Effector CD4-positive, alpha-beta T cell (primary cell): ENCODE measurements at places on chromosomes 2 and 18.

DNA sequence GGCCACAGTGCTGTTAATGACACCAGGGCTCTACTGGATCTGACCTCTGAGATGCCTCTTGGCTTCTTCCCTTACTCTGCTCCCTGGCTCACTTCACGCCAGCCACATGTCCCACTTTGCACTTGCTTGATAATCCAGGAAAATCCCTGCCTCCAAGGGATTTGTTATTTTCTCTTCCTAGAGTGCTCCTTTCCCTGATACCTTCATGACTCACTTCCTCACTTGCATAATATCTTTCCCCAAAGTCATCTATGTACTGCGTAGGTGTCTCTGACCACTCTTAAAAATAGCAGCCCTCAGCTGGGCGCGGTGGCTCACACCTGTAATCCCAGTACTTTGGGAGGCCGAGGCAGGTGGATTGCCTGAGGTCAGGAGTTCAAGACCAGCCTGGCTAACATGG lies 572.3 kb downstream of the PLCL1 start:
- DNase-seq, result no peak

GRCh38 chr2:169670937-169671336 lies 23.3 kb downstream of the CFAP210 start:
- no peak for DNase-seq

DNA sequence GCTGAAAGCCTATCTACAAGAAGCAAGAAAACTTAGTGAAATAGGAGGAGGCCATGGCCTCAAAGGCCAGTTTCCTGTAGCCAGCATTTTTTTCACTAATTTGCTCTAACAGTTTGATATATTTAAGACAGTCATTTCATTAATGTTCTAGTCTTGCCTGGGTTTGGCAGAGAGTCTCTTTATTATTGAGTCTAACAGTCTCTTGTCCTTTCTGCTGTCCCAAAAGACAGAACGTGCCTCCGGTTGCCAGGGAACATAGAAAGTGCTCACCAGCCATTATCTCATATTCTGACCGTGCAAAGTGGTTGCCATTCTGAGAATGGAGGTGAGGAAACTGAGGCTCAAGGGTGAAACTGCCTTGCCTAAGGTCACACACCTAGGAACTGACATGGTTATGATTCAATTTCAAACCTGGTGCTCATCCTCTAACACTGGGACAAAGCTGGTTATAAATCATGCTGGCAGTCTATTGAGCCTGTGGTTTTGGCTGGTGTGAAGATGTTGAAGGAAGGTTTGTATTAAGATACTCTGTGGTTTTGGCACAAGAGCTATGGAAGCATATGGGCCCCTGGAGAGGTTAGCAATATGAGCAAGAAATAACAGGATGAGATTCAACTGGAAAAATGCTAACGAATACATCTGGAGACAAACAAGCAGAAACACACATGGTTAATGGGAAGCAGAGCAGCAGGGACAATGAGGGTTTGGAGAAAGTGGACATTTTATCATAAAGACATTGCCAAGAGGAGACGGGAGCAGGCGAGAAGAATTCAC lies 903.3 kb upstream of the KLHL29 start:
- DNase-seq, result no peak

DNA sequence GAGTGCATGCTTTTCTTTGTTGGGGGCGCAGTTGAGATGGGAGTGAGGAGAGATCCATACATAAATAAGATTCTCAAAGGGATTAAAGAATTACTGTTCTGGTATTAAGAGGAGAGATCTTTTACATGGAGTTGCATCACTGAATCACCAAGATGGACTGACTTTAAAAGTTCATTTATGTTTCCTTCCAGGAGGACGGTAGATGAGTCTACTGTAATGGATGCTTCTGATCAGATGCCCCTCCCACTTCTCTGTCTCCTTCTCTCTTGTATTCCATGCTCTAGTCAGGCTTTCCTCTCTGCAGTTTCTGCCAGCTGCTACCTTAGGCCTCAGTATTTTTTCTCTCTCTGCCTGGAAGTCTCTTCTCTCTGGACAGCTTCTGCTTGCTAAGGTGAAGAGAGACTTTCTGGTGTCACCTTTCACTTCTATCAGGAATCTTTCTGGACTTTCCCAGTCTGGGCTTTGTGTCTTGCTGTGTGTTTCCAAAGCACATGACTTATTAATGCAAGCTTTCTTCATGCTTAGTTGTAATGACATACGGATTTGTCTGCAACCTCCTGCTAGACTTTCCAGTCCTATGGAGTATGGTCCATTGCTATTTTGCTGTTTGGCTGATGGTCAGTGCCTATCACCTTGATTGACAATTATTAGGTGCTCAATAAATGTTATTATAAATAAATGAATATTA lies 23.6 kb downstream of the FAM171B start:
- DNase-seq, result no peak

DNA sequence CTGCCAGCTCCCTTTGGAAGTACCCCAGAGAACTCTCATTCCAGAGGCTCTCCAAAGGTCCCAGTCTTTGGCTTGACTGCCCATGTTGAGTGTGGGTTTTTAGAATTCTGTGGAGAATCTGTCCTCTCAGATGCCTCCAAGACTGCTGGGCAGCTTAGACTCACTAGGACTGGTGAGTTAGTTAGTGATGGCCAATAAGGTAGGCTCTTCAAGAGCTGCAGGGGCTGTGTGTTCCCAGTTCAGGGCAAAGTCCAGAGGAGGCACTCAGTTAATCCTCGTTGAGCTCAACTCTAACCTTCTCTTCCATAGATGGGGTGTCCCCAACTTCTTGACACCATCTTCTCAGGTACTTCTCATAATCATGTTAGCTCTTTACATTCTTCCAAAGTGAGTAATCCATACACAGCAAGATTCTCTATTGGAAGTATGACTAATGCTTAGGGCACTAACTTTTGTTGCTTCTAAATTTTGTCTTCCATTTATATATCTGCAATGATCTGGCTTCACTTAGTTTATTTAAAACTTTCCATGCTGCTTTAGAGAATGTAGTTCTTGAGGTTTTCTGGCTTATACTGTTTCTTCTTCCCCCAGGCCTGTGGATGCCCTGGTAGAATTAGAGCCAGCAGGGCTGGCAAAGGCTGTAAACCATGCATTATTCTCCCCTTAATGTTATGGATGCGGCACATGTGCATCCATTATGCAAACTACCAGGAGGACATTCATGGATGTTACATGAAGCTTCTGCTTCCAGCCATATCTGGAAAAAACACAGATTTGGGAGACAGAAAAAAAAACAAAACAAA lies 88.9 kb downstream of the POLE4 start:
- no peak for DNase-seq

- no peak for DNase-seq
These were observed 118.6 kb downstream of the RBMS1 start for GRCh38 chr2:160375037-160375436.

GRCh38 chr2:25312958-25313710 lies 28.6 kb downstream of the DNMT3A start:
- no peak for DNase-seq

DNA sequence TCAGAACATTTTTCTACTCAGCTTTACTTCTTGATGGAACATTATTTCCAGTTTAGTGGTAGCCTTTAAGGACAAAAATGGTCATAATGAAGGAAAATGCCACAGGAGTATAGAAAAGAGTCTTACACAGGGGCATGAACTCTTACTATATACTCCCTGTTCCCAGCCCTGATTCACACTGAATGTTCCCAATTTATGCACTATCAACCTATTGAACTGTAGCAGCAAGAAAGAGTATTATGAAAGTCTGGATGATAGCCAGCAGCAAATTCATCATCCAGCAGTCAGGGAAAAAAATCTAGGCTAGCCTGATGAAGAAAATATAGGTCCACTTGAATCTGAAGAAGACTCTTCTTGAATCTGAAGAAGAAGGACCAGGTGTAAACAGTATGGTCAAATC lies 1170.3 kb upstream of the CHAC2 start:
- DNase-seq, result no peak

- DNase-seq, result no peak
These were observed 314.3 kb upstream of the COL3A1 start for GRCh38 chr2:188659656-188660406.

DNA sequence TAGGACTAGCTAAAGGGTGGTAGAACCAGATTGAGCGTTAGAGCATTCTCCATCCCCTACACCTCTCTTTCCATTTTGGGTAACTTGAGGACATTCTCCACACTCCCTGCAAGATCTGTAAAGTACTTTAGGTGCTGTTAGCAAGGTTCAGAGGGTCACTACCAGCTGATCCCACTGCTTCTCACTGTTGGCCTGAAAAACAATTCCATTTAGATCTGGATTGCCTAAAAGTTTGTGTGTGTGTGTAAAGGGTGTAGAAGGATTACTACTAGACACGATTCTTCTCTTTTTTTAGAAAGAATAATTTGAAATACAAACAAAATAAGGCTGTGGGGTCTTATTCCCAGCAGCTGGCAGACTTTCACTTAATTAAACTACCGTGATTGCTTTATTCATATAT lies 95.1 kb upstream of the TMEM178A start:
- no peak for DNase-seq

DNA sequence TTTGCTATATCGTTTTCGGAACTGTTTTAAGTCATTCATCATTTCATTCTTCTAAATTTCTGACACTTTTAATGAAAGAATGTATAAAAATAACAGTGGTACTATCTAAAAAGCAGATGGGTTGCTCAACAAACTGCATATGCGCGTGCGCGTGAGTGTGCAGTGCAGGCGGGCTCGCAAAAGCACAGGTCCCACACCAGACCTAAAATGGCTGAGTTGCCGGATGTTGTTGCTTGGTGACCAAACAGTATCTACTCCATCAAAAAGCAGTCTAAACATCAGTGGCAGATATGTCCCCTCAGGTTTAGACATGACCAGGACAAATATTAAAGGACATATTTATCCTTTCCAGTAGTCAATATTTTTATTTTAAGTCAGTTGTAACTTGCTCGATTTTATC lies 5.1 kb downstream of the NOL4 start:
- no peak for DNase-seq

- DNase-seq, result no peak
These were observed 26.2 kb upstream of the SPOPL start for GRCh38 chr2:138475277-138475776.

DNA sequence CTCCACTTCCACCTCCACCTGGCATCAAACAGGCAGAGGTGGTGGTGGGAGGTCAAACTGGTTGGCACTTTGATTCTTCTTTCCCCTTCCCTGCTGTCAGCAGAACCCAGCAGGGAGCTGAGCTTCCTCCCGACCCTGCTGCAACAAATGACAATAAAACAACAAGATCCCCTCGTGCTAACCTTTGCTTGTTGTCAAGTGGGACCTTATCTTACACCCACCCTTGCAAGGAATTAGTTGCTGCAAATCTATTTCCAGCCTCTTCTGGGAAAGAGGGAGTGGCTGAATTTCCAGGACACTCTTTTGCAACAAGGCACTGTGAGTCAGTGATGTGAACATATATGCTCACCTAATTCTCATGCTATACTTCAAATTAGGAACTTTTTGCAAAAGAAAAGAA lies 655.1 kb downstream of the DSC3 start:
- DNase-seq, result no peak

DNA sequence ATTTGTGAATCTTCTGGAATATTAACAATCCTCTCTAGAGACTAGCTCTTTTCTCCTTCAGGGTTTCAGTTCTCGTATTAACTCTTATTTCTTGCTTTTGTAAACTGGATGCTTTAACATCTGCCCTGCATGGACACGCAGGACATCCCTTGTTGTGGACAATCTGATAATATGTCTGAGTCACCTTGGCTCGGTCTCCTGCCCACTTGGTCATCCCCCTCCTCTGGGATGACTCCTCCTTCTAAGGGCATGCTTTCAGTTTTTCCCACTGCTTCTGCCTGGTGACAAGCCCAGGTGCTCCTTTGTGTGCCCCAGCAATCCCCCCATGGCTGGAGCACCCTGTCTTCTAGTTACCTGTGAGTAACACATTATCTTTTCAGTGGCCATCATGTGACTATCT lies 460.5 kb downstream of the DSC3 start:
- DNase-seq, result no peak

GRCh38 chr2:119841550-119841949 lies 81.8 kb downstream of the PTPN4 start:
- no peak for DNase-seq

- no peak for DNase-seq
These were observed 77.2 kb upstream of the NDUFV2 start for GRCh38 chr18:9025091-9025838.

GRCh38 chr18:13452388-13452811 lies 233.8 kb downstream of the LDLRAD4 start:
- DNase-seq, result no peak

DNA sequence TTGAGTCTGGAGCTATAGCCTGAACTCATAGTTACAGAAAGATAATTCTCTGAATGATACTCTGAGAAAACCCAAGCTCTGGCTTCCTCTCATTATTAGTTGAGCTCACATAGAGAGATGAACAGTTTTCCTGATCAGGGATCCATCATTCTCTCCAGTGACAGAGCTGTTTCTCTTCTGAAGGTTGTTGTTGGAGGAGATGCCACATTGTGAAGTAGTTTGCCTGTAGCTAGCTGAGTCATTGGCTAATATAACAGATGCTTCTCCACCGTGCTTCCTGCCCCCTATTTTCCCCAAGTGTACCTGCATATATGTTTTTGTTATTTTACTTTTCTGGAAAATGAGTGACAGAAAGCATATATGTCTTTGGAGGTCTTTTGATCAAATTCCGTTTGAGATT lies 64.6 kb downstream of the OSBPL6 start:
- no peak for DNase-seq

DNA sequence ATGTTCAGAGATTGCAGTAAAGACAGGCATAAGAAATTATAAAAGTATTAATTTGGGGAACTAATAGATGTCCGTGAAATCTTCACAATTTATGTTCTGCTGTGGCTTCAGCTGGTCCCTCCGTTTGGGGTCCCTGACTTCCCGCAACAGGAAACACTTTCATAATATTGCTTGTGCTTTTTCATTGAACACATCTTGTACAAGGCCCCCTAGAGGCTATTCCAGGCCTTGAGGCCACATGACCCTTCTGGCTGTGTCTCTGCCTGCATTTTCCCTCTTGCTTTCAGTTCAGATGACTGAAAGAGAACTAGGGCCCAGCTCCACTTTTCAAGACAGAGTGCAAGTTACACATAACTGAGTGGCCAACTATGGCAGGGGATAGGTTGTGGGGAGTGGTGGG lies 164.1 kb downstream of the TMEM247 start:
- no peak for DNase-seq

DNA sequence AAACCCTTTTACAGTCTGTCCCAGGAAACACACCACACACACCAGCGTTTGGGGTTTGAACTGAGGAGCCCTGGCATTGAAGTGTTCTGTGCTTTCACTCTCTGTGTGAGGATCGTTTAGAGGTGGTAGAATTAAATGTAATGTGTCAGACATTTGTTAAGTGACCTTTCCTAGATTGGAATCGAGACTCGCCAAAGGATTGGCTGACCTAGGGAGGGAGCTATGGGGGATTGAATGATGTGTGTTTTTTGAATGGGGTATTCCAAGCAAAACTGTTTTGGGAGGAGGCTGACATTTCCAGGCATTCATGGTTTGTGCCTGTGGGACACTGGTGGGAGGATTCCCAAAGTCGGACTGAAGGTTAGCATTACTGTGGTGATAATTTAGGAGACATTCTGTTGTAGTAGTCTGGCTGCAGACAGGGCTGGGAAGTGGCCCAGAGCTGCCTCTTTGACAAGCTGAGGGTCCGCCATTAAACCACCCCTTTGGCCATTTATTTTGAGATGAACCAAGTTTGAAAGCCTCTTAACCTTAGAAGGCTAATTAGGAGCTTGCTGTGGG lies 1.7 kb downstream of the MYO1B start:
- no peak for DNase-seq
